ENCODE measurements at places on chromosomes 7 and 10.

DNA sequence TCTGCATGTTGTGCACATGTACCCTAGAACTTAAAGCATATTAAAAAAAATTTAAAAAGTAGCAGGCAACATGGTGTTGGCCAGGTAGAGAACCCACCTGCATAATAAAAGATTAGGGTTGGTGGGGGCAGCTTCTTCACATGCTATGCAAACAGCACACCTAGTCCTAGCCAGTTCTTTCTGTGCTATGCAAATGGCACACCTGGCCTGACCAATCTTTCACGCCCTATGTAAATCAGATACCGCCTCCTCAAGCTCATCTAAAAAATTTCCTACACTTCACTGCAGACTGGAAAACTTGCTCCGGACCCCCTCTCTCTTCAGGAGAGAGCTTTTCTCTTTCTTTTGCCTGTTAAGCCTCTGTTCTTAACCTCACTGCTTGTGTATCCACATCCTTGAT, 14.5 kb upstream of the PIP start:
- DNase-seq, result no peak

GRCh38 chr7:145520284-145520683, 596.3 kb upstream of the CNTNAP2 start:
- no peak for DNase-seq

DNA sequence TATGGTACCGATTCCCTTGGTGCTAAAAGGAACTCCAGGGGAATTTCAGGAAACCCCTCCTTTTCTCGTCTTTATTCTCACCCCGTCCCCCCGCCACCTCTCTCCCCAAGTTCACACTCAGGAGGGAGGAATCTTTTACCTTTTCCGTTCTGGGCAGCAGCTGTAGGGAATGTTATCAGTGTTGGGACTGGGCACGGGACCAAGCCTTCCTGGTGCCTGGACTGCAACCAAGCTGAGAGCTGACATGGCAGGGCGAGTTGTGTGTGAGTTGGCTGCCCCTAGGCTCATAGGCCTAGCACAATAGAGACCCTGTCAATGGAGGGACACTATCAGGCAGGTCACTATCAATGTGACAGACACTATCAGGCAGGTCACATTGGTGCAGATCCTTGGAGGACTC, 121.4 kb downstream of the TCF7L2 start:
- no peak for DNase-seq

- DNase-seq, result no peak
Measured at GRCh38 chr7:122572706-122573105, 126.2 kb downstream of the RNF133 start.

GRCh38 chr10:98814470-98814869, 367.7 kb upstream of the HPS1 start:
- no peak for DNase-seq

GRCh38 chr7:38806912-38807311, 102.1 kb downstream of the VPS41 start:
- no peak for DNase-seq

DNA sequence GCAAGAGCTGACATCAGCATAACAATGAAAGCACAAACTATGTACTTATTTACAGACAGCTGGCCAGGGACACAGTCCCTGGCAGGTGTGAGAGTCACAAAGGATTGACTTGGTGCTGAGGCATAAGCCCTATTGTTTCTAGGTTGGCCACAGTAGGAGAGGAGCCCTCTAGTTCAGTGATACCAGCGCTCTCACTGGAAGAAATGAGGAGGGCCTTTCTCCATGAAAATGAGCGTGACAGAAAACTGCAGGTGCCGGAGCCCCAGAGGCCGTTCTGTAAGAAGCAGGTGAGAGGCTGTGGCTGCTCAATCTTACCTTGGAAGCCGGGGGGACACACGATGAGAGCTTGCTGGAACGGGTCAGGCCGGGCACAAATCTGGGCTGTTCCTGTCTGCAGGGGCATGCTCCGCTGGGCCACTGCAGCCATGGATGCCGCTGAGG, 90.5 kb downstream of the CLEC2L start:
- no peak for DNase-seq

GRCh38 chr10:75738924-75739323, 307.5 kb downstream of the LRMDA start:
- DNase-seq, result no peak

DNA sequence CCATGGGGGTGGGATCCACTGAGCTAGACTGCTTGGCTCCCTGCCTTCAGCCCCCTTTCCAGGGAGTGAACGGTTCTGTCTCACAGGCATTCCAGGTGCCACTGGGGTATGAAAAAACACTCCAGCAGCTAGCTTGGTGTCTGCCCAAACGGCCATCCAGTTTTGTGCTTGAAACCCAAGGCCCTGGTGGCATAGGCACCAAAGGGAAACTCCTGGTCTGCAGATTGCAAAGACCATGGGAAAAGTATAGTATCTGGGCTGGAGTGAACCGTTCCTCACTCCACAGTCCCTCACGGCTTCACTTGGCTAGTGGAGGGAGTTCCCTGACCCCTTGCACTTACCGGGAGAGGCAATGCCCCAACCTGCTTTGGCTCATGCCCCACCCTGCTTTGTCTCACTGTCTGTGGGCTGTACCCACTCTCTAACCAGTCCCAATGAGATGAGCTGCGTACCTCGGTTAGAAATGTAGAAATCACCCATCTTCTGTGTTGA, 62.7 kb downstream of the PPP1R9A start:
- no peak for DNase-seq

- no peak for DNase-seq
Measured at GRCh38 chr7:37908221-37908788, 8.3 kb downstream of the SFRP4 start.

DNA sequence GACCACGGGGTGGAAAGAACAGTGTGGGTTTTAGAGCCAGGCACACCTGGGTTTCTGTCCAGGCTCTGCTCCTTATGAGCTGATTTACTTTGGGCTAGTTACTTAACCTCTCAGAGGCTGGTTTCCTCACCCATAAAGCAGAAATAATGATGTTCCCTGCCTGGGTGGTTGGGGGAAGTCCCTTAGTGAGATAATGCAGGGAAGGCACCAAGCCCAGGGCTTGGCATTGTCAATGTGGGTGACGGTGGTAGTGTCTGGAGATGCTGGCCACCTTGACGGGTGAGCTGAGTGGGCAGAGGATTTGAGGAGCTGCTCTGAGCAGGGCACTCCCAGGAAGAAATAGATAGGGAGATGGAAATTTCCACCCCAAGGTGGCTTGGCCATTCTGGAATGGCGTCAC, 65.2 kb downstream of the SH2D4B start:
- no peak for DNase-seq

- no peak for DNase-seq
Measured at GRCh38 chr10:670038-670437, 19.4 kb downstream of the DIP2C start.

DNA sequence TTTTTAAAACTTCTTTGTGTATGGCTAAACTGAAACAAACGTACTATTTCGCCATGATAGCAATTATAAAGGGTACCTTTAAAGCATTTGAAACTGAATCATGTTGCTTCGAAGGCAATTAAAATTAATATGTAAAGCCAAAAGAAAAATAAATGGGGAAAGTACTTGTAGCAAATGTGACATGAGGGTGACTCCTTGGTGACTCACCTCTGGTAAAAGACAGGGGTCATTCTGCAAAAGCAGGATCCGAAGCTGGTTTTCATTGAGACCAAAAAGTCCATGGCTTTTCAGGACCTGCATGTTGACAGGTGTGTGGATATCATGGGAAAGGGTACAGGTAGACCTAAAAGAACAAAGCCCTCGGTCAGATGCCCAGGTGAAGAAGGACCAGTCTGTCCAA, 1.5 kb downstream of the ZC3HAV1L start:
- DNase-seq, result no peak

- DNase-seq, result no peak
Measured at GRCh38 chr10:128060341-128061250, 65.6 kb downstream of the MKI67 start.

- no peak for DNase-seq
Measured at GRCh38 chr10:130809761-130810515, 501.6 kb downstream of the TCERG1L start.

GRCh38 chr10:17023386-17024298, 106.0 kb downstream of the CUBN start:
- DNase-seq, result peak; percentile 57

DNA sequence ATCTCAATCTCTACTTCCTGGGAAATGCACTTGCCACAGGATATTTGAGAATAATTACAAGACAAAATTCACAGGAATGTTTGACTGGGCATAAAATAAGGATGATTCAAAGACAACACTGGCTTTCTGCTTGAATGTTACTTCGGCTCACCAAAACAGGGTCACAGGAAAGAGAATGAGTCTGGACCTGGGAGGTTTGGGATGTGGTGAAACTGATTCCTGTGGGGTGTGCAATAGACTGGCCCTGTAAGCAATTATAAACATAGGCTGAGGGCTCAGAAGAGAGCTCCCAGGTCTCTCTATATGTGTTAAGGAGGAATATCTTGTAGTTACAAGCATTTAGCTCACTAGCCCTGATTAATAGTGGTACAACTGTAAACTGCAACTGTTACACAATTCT, 613.9 kb upstream of the CELF2 start:
- no peak for DNase-seq

GRCh38 chr7:155219947-155220769, 77.5 kb upstream of the INSIG1 start:
- DNase-seq, result no peak

DNA sequence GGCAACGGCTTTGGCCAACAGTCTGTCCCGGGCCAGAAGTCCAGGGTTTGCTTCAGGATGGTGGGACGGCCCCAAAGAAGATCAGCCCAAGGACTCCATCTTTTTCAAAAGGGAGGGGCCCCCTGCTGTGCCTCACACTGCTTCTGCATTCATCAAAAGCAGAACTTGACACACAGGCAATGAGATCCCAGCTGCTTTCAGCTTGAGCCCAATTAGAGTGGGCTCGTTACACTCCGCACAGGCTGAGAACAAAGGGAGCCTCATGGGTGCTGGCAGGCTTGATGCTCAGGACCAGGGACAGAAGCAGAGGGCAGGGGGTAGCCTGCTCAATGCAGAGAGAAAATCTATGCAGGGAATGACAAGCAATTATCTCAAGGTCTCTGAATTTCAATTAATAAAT, 45.5 kb downstream of the VOPP1 start:
- no peak for DNase-seq

- no peak for DNase-seq
Measured at GRCh38 chr7:27605283-27605682, 57.4 kb downstream of the HIBADH start.

DNA sequence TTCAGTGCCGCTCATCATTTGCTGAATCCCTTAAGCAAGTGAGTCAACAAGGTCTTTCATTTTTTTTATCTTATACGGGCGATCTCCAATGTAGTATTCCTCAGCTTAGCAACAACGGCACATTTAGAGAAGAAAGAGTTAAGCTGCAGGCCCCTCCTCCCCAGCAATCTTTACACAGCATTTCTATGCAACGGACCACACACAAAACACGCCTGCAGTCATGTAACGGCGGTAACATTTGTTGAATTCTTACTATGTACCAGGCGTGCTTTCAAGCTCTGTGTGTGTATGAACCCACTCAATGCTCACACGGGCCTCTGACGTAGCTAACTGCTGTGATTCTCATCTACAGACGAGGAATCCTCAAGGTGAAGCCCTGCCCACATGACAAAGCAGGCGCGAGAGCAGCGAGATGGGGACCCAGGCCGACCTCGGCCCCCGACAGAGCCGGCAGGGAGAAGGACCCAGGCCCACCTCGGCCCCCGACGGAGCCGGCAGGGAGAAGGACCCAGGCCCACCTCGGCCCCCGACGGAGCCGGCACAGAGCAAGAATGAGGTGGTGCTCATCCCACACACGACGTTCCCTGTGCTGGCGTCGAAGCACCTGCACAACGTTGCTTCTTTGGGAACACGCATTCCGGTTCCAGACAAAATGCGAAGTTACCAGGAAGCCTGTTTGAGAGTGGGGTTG, 240.7 kb downstream of the ZMYND11 start:
- no peak for DNase-seq

- DNase-seq, result no peak
Measured at GRCh38 chr7:154783281-154783909, 219.5 kb downstream of the PAXIP1 start.

DNA sequence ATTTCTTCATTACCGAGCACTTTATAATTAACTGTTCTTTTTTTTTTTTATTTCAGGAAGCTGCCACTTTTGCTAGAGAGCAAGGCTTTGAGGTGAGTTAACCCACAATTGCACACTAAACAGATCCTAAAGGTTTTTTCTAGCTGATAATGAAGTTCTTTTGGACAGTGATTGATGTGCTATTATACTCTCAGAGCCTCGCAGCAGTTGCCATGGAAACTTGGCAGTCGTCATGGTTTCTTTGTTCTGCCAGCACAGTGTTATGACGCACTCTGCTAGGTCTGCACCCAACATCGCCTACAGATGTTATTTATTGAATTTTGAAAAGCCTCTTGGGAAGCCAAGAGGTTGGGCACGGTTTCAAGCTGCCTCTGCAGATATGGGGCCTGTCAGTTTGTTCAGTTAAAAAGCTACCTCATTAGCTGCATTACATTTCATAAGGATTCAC, 237.2 kb upstream of the KAT6B start:
- DNase-seq, result peak; percentile 80

GRCh38 chr10:64648915-64649314, 1127.7 kb downstream of the REEP3 start:
- DNase-seq, result no peak

DNA sequence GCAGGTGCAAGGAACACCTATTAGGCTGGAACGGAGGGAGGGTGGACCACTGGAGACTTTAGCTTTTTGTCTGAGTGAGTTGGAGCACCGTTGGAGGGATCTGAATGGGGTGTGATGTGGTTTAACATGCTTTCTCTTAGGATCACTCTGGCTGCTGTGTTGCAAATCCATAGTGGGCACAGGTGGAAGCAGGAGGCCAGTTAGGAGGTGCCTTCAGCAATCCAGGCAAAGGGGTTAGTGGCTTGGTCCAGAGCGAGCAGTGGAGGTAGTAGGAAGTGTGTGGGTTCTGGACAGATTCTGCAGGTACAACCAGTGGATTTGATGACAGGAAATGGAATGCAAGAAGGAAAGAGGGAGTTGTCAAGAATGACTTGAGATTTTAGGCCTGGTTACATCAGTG, 95.0 kb downstream of the MMRN2 start:
- DNase-seq, result no peak

DNA sequence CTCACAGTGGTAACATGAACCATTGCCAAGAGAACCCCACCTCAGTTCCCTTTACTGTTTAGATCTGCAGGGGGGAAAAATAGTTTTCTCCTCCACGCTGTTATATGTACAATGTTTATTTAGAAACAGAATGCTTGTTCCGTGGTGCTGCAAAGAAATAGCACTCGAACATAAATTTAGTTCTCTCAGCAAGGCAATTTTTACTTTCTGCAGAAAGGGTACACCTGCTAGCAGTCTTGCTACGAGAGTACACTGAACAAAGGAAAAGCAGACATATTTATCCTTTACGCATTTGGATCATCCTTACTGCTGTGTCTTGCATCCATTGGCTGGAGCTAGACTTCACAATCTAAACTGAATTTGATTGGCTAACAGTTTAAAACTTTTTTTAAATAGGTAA, 178.5 kb downstream of the HECW1 start:
- no peak for DNase-seq

GRCh38 chr7:112206991-112207592, 597 bp downstream of the ZNF277 start:
- DNase-seq, result no peak

DNA sequence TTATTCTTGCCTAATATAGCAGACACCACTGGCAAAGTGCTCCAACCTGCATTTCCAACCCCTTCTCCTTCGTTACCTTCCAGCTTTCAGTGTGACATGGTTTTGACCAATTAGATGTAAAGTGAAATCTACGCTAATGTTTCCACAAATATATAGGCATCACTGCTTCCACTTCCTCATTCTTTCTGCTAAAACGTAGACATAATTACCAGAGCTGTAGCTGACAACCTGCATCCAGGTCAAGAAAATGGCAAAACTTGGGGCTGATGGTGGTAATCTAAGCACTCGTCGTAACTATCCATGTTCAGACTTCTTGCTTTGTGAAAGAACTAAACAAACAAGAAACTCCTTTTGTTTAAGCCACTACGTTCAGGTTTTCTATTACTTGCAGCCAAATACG, 41.8 kb upstream of the COL1A2 start:
- DNase-seq, result no peak
